ENCODE measurements at places on chromosomes 2 and 18. TPM values are rescaled to one million over a fixed set of nuclear protein-coding genes. Genes with fewer than 3 reads are reported as not detected.

Gene POMC
- total RNA-seq: 3.4 TPM

- DNase-seq: no peak
Measured at GRCh38 chr2:237735798-237736197, 62.8 kb upstream of the RBM44 start.

Gene RAB31
- total RNA-seq: 44.6 TPM

DNA sequence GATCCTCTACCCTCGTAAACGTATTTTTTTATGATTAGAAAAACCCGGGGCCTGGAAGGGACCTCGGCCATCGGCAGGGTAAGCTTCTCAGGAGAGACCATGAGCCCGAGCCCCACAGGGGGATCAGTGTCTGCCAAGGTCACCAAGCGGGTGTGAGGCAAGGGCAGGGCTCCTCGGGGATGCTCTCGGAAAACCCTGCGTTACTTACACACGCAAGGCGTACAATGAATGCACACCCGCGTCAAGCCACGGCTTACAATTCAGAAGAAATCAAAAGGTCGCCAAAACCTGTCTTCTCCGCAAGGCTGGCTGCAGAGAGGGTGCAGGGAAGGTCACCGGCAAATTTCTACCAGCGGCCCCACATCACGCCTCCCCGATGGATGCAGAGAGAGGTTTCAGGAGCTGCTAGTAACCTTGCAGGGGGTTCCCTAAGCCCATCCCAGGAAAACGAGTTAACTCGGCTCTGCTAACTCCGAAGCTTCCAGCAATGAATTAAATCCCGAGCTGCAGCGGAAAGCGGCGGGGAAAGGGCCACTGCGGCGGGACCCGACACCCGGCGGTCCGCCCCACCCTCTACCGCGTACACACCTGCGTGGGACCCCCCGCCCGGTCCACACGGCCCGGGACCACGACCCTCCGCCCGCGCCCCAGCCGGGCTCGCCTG is 638 bp downstream of the ST3GAL5 start:
- peak; percentile 69 for DNase-seq

Gene COL6A3
- total RNA-seq: 0.10 TPM

- DNase-seq: peak; percentile 41
Measured at GRCh38 chr2:233408366-233409285, 54.3 kb downstream of the DGKD start.

Gene EPG5
- total RNA-seq: 50.4 TPM

All from B cell (primary cell).